ENCODE measurements at places on chromosomes 1 and 21.

DNA sequence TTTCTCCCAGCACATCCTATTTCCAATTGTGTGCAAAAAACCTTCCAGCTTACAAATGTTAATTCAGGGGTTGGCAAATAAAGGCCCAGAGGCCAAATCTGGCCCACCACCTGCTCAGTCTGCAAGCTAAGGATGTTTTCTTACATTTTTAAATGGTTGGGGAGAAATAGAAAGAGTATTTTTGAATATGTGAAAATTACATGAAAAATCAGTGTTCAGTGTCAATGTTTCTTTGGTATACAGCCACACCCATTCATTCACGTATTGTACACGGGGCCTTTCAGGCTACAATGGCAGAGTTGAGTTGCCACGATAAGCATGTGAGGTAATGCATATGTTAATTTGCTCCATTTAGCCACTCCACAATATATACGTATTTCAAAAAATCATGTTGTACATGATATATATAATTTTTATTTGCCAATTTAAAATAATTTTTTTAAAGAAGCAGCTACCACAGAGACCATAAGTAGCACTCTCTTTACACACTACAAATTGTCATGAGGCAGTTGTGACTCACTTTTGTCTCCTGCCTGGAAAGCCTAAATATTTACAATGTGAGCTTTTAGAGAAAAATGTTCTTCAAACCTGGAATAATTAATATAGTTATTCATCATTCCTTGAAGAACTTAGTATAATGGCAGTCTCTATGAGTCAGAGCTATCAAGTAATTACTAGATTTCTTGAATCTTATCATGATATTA, 189.6 kb downstream of the SMYD3 start:
- DNase-seq: no peak

DNA sequence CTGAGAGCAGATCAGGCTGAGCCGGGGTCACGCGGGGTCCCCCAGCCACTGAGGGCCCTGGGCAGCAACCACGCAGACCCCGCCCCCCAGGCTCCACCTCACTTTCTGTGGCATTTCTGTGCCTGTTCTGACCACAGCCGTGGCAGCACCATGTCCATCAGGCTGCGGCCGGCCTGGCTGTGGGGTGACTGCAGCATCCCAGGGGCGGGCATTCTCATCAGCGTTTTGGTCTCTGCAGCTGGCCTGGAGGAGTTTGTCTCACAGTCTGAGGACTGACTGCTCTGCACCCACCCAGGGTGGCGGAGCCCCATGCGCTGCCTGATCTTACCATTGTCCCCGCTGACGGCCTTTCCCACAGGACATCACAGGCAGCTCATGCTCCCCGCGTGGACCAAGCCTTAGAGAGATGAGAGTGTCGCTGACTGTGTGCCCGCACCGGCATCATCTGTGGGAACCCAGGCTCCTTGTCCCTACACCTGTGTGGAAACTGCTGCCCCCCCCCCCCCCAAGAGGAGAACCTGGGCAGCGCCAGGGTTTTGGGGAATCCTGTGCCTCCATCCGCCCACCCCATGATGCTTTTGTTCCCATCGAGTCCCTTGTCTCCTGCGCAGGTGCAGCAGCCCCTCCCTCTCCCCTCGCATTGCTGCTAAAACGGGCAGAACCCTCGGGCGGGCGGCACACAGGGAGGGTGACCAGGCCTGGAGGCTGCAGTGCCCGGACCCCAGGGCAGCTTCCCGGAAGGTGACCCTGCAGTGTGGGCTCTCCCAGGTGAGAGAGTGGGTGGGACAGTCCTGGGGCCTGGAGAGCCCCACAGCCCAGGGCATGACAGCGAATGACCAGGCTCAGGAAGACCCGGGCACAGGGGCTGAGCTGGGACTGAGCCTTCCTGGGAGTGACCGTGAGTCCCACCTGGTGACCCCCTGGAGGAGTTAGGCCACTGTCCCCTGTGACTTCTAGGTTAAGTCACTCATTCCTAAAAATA, 1.8 kb downstream of the KRTAP10-1 start:
- DNase-seq: no peak

DNA sequence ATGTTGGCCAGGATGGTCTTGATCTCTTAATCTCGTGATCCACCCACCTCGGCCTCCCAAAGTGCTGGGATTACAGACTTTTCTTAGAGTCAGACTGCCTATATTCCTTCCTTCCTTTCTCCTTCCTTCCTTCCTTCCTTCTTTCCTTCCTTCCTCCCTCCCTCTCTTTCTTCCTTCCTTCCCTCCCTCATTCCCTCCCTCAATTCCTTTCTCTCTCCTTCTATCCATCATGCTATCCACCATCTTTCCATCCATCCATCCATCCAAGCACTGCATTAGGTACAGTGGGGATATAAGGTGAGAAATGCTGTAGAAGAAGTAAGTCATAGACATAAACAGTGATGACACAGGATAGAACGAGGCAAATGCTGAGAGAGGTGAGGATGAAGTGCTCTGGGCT, 13.2 kb downstream of the LAMC2 start:
- no peak for DNase-seq

- no peak for DNase-seq
Measured at GRCh38 chr1:201334325-201335173, 42.9 kb downstream of the TNNT2 start.

DNA sequence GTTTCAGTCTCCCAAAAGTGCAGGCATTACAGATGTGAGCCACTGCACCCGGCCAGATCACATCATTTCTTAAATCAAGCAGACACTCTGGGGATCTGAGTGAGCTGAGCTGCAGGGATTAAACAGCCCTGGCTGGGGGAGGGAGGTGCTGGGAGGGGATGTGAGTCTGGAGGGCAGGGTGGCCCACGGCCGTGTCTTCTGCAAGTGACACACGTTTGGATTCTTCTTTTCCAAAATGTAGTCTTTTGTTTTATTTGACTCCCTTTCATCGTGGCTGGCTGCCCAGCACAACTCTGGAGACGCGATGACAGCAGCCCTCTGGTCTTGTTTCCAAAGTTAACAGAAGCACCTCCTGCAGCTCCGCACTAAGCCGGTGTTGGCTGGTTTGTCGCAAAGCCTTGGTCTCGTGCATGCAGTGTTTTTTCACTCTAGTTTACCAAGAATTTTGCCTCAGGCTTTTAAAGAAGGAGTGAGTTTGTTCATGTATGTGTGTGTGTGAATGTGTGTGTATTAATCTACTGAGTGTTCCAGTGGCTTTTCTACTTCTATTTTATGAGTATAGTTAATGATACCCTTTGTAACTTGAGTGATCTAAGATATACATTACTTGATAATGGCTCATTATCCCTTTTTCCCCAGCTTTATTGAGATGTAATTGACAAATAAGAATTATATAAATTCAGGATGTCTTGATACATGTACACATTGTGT, 2.8 kb upstream of the KRTAP10-5 start:
- DNase-seq: no peak

GRCh38 chr1:220528679-220529501, 954 bp downstream of the MARK1 start:
- DNase-seq: no peak

GRCh38 chr1:22139817-22140216, 3.1 kb downstream of the WNT4 start:
- no peak for DNase-seq

- DNase-seq: no peak
Measured at GRCh38 chr1:44225761-44226160, 12.5 kb downstream of the DMAP1 start.

DNA sequence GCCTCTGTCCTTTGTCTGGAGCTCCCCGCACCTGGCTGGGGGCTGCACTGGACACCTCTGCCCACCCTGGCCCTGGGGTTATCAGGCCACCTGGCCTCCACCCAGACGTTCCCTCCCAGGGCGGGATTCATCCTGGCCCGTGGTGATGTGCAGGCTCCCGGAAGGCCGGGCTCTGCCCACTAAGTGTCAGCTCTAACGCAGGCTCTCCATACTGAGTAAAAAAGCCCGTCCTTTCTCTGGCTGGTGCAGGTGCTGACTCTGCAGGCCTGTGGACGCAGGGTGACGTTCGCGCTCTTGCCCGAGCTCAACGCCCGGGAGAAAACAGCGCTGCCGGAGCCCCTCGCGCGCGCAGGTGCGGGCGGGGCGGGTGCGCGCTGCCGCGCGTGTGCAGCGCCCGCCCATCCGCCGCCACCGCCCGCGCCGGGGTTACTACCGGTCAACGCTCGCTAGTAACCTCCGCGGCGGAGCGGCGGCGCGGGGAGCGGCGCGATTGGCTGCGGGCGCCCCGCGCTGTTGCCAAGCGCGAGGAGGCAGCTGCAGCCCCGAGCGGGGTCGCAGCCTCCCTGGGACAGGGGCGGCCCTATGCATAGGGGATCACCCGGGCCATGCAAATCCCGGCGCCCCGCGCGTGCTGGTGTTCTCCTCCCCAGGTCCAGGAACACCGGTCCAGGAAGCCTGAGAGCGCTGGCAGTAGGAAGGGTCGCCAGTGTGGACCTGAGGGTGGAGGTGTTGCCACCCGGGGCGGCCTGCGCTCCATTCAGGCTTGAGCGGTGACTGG, 15.7 kb downstream of the ABCG1 start:
- peak; percentile 71 for DNase-seq

DNA sequence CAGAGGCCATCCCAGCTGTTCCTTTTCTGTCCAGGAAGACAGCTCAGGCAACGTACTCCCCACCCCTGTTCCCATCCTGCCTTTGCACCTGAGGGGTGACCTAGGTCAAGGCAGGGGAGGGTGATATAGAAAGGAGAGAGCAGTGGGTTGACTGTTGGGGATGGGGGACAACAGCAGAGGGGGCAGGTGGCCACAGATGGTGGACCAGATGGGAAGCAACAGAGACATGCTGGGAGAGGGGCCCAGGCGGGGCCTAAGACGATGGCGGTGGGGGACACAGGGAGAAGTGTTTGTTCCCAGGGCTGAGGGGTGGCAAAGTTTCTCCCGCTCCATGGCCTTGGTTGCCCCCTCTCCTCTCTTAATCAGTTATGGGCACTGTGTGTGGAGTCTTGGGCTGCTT, 6.3 kb downstream of the CELSR2 start:
- DNase-seq: no peak

DNA sequence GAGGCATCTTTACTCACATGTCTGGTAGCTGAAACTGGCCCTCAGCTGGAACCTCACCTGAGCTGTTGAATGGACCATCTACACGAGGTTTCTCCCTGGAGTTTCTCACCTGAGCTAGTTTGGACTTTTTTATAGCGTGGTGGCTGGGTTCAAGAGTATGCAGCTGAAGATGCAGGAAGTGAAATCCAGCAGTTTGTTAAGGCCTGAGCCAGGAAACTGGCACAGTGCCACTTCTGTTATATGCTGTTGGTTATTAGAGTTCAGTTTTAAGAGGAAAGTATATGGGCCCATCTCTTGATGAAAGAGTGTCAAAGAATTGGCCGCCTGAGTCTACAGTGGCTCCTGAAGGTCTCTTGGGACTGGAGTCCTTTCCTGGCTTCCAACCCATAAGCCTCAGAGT, 35.6 kb downstream of the STUM start:
- DNase-seq: no peak

DNA sequence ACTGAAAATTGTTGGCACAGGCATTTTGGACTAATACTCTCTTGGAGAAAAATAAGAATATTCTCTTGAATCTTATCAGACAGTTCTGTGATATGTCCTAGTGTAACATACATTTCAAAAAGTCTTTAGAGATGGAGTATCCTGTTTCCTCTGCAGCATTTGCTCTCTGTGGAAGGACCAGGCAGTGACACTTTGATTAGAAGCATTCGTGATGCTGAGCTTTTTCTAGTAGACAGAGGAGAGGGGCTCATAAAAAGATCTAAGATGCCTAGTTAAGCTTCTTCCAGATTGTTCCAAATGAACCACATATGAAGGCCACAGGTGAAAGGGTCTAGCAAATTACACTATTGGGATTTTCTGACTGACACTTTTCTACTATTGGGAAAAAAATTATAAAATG, 120.3 kb downstream of the C1orf21 start:
- no peak for DNase-seq

GRCh38 chr1:62717483-62717882, 29.3 kb upstream of the DOCK7 start:
- no peak for DNase-seq

All from activated CD4-positive, CD25-positive, alpha-beta regulatory T cell (primary cell).